COLO829 (cell line): ENCODE measurements at places on chromosomes 1 and 21.

- DNase-seq, result no peak
These were observed 16.0 kb downstream of the RRP1 start for GRCh38 chr21:43805275-43805800.

GRCh38 chr1:119711804-119712341, at the start of gene PHGDH:
TSS of gene PHGDH (plus strand) at chr1:119711934. CDS start at chr1:119712023, 89 bp downstream.
- DNase-seq, result peak; percentile 89

- DNase-seq, result no peak
These were observed 109.9 kb downstream of the GALNT2 start for GRCh38 chr1:230176871-230177411.

GRCh38 chr1:54970901-54971300, 9.5 kb upstream of the TMEM61 start:
- no peak for DNase-seq

GRCh38 chr1:85022700-85023099, 25.6 kb downstream of the MCOLN3 start:
- no peak for DNase-seq
